ENCODE measurements at places on chromosomes 2 and 18.

- no peak for DNase-seq
These were observed 177.1 kb upstream of the KLHL29 start for GRCh38 chr2:23207871-23208270.

GRCh38 chr2:11367170-11367730, 22.8 kb upstream of the ROCK2 start:
- DNase-seq: no peak

DNA sequence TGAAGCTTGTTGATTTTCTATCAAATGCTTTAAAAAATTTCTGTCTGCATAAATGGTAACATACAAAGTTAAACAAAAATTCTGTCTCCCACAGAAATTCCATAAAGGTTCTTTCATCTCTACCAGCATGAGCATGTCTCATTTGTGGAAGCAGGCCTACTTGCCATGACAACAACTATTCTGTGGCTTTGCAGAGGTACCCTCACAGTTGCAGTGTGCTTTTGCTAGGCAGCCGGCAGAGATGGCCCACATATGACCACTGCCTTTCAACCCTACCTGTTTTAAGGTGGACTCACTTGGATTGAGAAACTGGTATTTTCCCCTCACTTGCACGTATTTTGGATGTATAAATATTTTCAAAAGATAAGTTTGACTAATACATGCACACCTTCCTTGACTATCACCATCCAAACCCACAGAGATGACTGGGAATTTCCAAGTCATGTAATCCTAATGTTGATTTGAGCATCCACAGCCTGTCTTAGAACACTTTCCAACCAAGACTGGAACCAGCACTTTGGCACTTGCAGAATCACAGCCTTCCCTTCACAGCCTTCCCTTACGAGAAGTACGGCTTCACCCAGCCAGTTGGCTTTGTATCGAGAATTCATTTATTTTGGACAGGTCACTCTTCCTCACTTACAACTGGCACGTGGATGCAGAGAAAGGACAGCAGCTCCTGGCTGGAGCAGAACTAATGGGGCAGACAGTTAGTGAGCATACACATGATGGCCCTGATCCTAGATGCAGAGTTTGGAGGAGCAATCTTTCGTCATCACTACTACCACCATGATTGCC, 9.3 kb upstream of the FHL2 start:
- no peak for DNase-seq

DNA sequence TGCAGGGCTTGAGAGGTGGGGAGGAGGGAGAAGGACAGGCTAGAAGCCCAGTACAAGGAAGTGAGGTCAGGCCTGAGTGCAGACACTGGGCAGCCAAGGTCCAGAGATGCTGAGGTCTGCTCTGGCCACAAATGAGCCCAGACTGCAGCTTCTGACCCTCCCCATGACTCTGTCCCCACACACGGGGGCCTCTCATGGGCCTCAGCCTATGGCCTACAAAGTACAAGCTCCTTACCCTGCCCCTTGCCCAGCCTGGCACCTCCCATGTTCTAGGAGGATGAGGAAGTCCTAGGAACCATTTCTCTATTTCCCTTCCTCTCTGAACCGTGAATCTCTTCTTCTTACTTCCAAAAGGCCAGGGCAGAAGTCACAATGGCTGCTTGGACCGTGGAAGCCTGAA, 193.8 kb downstream of the ANKRD30B start:
- no peak for DNase-seq

DNA sequence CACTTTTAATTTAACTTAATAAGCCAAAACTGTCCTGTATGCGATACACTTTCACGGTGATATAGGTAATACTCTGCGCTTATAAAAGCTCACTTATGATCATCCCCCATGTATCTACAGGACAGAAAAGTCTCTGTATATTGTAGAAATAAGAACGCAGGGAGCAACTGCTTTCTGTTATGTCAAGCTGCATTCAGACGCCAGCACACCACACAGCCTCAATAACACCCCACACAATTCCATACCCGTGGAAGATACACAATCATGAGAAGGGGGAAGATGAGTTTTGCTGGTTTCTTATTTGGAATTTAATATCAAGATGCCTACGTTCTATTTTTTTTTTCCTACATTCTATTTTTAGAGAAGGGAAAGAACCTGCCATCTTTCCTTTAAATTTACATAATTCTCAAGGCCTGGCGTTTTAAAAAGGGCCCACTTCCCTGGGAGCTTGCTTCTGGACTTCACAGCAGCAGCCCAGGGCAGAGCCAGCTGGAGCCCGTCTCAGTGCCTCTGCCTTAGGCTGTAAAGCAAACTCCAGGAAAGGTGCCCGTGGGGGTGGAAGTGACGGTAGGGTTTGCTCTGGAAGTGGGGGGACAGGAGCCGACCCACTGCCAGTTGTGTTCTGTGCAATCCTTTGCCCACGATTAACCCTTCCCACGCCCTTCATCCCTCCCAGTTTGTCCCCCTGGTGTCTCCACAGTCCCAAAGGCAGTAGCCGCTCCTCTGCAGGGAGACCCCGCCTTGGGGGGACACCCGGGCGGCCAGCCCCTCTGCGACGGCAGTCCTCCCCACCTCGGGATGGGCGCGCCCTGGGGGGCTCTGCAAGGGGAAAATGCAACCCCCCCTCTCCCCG, 5.3 kb downstream of the PTGR3 start:
- no peak for DNase-seq

DNA sequence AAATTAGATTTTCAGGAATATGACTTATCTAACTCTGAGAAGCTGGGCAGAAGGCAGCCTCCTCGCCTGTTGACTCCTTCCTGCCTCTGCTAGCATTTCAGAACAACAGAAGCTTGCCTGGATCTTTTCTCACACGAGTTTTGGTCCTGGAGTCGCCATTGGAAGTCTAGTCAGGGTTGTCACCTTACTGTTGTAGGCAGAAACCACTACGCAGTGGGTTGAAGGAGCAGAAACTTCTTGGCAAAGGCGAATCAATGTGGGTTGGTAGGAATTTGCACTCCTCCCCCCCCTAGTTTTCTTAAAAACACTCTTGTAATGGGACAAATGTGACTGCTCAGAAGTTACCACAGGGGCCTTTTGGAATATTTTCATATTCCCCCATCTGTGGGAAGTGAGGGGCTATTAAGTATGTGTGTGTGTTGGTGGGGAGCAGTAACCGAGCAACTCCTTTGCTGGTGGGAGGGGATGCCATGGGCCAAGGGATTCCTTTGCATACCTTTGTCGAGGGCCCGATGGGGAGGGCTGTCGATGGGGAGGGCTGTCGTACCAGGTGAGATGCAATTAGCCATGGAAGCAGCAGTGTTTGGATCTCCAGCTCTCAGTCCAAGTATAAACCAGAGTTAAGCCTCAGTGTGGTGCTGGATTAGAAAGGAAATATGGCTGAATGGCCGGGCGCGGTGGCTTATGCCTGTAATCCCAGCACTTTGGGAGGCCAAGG, 117.4 kb downstream of the FMNL2 start:
- DNase-seq: no peak

DNA sequence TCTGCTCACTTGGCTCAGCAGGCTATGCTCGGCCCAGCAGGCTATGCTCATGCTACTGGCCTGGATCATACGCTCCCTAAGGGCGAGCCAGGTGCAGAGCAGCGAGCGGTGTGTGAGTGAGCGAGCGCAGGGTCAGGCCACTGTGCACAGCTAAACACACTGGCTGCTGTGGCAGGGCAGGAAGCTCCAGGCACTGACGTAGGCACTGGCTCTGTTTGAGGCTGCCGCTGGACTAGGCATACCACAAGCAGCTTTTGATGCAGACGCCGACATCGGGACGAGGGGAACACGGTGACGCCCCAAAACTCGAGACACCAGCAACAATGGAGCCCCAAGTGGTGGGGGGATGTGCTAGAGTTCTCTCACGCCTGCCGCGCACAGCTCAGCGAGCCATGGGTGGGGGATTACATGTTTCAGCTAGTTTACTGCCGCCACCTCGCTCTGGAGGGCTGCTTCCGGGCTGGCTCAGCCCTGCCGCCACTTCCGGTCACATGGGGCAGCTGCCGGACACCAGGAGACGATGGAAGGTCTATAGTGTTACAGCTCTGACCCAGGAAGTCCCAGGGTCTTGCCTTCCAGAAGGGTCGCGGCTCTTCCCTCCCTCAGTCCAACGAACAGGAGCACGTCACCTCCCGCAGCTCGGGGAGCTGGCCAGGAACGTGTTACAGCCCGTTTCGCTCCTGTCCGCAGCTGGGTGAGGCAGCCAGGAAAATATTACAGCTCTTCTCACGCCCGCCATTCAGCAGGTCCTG, 1176.9 kb upstream of the LRRTM1 start:
- peak; percentile 84 for DNase-seq

GRCh38 chr18:26840965-26841364, 24.5 kb downstream of the AQP4 start:
- DNase-seq: no peak

DNA sequence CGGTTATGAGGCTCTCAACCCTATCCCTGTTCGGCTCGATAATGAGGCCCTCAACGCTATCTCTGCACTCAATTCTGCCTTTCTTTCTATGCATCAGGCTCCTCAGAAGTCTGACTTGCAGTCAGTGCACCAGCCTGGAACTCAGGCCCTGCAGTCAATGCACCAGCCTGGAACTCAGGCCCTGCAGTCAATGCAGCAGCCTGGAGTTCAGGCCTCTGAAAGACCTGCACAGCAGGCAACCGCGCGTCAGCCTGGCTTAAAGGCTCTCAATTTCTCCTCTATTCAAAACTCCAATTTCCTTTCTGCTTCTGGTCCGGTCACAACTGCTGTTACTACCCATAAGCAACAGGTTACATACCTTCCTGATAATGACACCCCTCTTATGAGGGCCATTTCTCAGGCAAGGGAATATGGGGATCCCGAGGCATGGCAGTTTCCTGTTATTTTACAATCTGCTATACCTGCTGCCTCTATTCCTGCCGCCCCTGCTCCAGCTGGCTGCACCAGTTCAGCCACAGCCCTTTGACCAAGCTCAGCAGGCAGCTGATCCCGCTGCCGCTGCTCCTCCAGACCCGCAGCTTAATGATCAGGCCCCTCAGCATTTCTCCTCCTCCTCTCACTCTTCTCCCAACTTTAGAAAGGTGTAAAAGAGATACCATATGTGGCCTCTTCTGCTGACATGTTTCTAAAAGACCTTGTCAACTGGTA, 933.6 kb upstream of the FANCL start:
- no peak for DNase-seq

DNA sequence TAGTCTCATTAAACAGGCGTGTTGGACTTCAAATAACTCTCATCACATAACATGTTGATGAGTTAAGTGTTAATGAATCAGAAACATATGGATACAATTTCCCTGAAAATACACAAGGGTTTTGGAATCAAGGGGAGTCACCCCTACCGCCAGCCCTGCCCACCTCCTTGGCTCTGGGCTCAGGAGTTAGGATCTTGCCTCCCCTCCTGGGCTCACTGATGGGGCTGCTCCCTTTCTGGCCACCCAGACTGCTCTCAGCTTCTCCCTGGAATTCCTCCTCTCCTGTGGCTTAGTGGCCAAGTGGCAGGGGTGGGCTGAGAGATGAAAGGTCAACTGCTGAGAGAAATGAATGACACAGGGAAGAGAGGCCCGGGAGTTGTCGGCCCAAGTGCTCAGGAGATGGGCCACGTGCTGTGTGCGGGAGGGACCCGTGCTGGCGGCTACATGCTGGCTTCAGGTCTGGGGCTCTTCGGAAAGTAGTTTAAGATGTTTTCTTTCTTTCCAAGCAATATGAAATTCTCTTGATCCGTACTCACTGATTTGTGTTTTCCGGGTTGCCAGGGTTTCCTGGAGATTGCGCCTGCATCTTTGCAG, 55.8 kb upstream of the TNP1 start:
- DNase-seq: no peak

- DNase-seq: no peak
These were observed 338 bp upstream of the THUMPD2 start for GRCh38 chr2:39779341-39779851.

GRCh38 chr2:43001787-43002468, 209.5 kb upstream of the HAAO start:
- no peak for DNase-seq

GRCh38 chr2:183604065-183604464, 479.8 kb downstream of the NUP35 start:
- no peak for DNase-seq

GRCh38 chr18:45539491-45539891, 75.8 kb upstream of the SLC14A2 start:
- no peak for DNase-seq

DNA sequence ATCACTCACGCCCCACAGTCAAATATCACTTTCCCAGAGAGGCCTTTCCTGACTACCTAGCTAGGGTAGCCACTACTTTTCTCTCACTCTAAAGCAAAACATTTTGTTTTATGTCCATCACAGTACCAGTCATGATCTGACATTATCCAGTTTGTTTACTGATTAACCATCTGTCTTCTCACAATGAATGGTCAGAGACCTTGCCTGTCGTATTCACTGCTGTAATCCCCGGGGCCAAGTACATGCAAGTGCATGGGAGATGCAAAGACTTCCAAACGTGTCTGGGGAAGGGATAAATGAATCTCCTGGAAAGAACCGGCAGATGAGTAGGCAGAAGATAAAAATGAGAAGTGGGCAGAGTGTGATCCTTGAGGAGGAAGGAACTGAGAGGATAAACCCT, 39.7 kb downstream of the THUMPD2 start:
- DNase-seq: no peak

- no peak for DNase-seq
These were observed 947.2 kb upstream of the SLC39A10 start for GRCh38 chr2:194709840-194710239.

GRCh38 chr2:134391751-134392160, 137.9 kb downstream of the MGAT5 start:
- DNase-seq: no peak

DNA sequence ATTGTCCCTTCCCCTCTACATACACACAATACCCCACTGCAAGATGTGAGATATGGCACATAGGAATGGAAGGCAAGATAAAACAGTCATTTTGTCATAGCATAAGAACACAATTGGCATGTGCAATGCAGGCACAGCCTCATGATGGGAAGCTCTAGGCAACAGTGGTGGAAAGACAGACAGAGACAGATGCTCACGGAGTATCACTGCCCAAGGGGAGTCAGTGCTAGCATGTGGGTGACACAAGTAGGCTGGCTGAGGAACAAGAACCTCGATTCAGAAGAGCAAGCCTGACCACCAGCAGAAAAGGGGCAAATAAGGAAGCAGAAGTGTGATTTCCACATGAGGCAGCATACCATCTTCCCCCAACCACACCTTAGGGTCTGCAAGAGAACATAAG, 323.6 kb downstream of the PAX3 start:
- DNase-seq: no peak

GRCh38 chr2:200212862-200213425, 93.5 kb upstream of the SPATS2L start:
- no peak for DNase-seq

Measured in NCI-H774 (cell line).